ENCODE measurements at places on chromosomes 5 and 9. TPM values are rescaled to one million over a fixed set of nuclear protein-coding genes. Genes with fewer than 3 reads are reported as not detected.

Gene ENTREP1
- total RNA-seq: not detected

Gene NUTM2G
- total RNA-seq: not detected

Gene PFN3
- total RNA-seq: not detected

Gene DRD1
- total RNA-seq: not detected

Gene SH3RF2
- total RNA-seq: 0.12 TPM

Gene TCERG1
- 93.3 TPM for total RNA-seq

Gene HTR1A
- total RNA-seq: not detected

Gene BARHL1
- total RNA-seq: not detected

Gene TCF7
- 65.6 TPM for total RNA-seq

Gene SPATA31E1
- total RNA-seq: not detected

Gene UGT3A2
- total RNA-seq: not detected

DNA sequence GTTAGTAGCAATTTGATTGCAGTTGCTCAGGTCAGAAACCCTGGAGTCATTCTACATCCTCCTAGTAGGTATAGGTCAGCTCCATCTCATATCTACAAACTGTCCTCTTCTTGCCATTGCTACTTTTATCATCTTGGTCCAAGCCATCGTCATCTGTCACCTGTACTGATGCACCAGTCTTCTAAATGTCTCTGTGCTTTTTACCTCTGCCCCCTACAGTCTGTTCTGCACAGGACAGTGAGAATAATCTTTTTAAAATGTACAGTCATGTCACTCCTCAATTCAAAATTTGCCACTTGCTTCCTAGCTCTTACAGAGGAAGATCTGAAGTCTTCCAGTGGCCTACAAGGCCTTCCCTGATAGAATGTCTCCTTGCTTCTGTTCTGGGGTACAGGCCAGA, 6.8 kb downstream of the NNT start:
- no peak for DNase-seq
- no peaks in the 10 kb centered on the region for H3K27me3 ChIP-seq
- no peak overlapping the region for H3K4me3 ChIP-seq
- peaks cover 41% of the 10 kb centered on the region for H3K36me3 ChIP-seq
- no peak overlapping the region for H3K27ac ChIP-seq

- H3K27me3 ChIP-seq: peaks cover 8% of the 10 kb centered on the region
- no peaks in the 10 kb centered on the region for H3K4me1 ChIP-seq
- H3K27ac ChIP-seq: no peak overlapping the region
- DNase-seq: no peak
- no peak overlapping the region for H3K4me3 ChIP-seq
- H3K36me3 ChIP-seq: no peaks in the 10 kb centered on the region
Observed at GRCh38 chr9:70079417-70080037, 35.9 kb downstream of the MAMDC2 start.

DNA sequence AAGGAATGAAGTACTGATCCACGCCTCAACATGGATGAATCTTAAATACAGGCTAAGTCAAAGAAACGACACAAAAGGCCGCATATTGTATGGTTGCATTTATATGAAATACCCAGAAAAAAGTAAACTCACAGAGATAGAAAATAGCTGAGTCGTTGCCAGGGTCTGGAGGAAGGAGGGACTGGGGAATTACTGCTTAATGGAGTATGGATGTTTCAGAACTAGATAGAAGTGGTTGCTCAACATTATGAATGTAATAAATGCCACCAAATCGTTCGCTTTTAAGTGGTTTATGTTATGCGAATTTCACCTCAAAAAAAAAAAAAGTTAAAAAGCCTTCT, 784 bp upstream of the MSANTD3 start:
- peaks cover 3% of the 10 kb centered on the region for H3K36me3 ChIP-seq
- H3K27me3 ChIP-seq: peaks cover 3% of the 10 kb centered on the region
- peak overlapping the region; percentile 82 for H3K27ac ChIP-seq
- no peak for DNase-seq
- peak overlapping the region; percentile 79 for H3K4me3 ChIP-seq

GRCh38 chr9:28735738-28736342, 1162.6 kb upstream of the C9orf72 start:
- no peaks in the 10 kb centered on the region for H3K36me3 ChIP-seq
- H3K4me1 ChIP-seq: no peaks in the 10 kb centered on the region
- DNase-seq: no peak
- H3K27ac ChIP-seq: no peak overlapping the region
- no peak overlapping the region for H3K4me3 ChIP-seq
- no peaks in the 10 kb centered on the region for H3K27me3 ChIP-seq

DNA sequence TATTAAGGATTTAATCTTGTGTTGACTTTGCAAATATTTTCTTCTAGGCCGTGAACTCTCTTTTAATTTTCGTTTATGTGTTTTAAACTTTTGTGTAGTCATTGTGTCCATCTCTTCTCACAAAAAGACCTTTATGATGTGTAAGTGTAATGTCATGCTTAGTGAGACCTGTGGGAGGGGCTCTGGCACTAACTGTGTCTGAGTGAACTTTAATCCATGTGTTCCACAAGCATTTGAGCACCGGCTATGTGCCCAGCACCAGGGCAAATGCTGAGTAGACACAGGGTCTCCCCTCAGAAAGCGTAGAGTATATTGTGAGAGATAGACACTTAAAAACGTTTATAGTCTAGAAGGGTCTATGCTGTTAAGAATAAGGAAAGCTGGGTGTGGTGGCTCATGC, 272.6 kb upstream of the TUT7 start:
- no peak overlapping the region for H3K27ac ChIP-seq
- H3K4me3 ChIP-seq: no peak overlapping the region
- H3K27me3 ChIP-seq: no peaks in the 10 kb centered on the region
- H3K4me1 ChIP-seq: no peaks in the 10 kb centered on the region

DNA sequence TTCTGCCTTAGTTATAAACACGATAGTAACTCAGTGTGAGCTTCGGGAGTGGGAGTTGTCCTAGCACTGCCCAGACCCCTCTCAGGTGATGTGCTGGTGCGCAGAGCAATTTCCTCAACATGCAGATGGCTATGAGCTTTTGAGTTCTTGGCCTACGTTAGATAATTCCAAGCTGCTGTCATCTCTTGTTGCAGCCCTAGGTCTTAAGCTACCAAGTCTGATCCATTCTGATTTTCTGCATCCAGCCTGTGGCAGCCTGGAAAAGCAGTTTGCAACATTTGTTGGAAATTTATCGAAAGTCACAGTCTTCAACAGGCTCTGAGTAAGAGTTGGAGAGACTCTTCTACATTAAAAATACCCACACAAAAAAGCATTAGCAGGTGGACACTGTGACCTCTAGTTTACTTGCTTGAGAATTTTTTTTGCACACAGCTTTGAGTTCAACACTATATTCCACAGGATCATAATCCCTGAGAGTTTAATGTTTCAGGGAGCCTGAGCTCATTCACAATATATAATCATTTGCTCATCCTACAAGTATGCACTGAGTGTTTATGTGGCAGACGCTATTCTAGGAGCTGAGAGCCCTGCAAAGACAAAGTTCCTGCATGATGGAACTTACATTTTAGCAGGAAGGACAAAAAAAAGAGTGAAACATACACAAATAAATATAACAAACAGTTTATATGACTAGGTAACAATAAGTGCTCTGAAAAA, 91.6 kb downstream of the UBE2QL1 start:
- H3K27ac ChIP-seq: no peak overlapping the region
- no peaks in the 10 kb centered on the region for H3K4me1 ChIP-seq
- no peak for DNase-seq
- no peaks in the 10 kb centered on the region for H3K36me3 ChIP-seq

DNA sequence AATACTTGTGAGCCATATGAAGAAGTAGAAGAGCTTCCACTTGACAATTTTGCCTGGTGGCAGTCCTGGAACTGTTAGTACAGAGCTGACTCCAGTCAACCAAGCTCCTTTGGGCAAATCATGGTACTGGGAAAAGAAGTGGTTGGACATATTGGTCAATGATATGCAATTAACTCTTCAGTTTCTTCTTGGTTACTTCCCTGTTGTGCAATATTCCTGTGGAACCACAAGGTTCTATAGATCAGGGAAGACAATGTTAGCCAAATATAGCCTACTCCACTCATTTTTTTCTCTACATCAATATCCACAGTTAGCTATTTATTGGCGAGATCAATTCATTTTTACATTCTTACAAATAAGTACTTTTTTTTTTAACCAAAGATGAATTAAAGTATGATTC, 14.4 kb upstream of the GDA start:
- H3K27me3 ChIP-seq: peaks cover 2% of the 10 kb centered on the region
- no peaks in the 10 kb centered on the region for H3K36me3 ChIP-seq
- no peak overlapping the region for H3K27ac ChIP-seq
- H3K4me3 ChIP-seq: no peak overlapping the region

DNA sequence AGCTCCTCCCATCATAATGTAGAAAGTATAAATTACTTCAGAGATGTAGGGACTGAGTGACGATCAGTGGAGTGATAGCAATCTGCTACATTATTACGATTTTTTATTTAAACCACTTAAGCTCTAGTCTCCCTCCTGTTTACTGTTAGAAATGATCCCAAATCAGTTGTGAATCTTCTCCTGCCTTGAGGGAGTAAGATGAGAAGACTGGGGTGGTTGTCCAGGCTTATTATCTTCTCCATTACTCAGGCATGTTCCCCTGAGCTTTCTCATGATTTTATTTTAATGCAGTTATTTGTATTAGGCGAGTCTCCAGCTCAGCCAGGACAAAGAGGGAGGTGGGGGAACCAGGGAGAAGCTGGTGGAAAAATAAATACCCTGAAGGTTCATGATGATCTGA, 48.2 kb upstream of the CTNNA1 start:
- H3K27me3 ChIP-seq: peaks cover 51% of the 10 kb centered on the region
- no peak overlapping the region for H3K27ac ChIP-seq
- no peaks in the 10 kb centered on the region for H3K4me1 ChIP-seq
- H3K36me3 ChIP-seq: no peaks in the 10 kb centered on the region

GRCh38 chr9:137138058-137138721, 764 bp upstream of the GRIN1 start:
- no peak overlapping the region for H3K27ac ChIP-seq
- H3K4me1 ChIP-seq: no peaks in the 10 kb centered on the region
- H3K36me3 ChIP-seq: no peaks in the 10 kb centered on the region

DNA sequence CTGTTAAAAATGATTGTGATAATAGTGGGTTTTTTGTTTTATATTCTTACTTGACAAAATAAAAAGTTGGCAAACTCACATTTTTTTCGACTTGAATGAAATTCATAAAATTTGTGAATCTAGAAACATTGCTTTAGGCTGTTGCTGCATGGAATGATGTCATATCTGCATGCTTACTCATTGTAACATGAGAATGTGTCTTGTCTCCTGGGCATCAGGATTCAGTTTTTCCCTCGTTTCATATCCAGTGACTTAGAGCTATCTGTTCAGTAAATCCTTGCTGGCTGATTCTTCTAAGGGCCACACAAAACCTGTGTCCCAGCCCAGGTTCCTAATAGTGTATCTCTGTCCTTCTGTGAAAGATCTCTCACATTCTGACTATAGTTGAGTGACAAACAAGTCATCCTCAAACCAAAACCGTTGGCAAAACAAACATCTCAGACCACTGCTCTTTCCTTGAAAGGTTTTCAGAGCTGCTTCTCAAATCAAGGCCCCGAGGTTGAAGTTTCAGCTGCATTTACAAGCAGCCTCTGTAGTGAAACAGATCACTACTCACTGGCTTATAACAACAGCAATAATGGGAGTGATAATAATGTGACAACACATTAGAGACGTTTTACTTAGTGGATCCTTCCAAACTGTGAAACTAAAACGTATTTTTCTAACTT, 95.0 kb downstream of the NPR3 start:
- H3K36me3 ChIP-seq: no peaks in the 10 kb centered on the region
- no peak for DNase-seq
- H3K4me3 ChIP-seq: no peak overlapping the region
- no peaks in the 10 kb centered on the region for H3K4me1 ChIP-seq
- no peak overlapping the region for H3K27ac ChIP-seq

DNA sequence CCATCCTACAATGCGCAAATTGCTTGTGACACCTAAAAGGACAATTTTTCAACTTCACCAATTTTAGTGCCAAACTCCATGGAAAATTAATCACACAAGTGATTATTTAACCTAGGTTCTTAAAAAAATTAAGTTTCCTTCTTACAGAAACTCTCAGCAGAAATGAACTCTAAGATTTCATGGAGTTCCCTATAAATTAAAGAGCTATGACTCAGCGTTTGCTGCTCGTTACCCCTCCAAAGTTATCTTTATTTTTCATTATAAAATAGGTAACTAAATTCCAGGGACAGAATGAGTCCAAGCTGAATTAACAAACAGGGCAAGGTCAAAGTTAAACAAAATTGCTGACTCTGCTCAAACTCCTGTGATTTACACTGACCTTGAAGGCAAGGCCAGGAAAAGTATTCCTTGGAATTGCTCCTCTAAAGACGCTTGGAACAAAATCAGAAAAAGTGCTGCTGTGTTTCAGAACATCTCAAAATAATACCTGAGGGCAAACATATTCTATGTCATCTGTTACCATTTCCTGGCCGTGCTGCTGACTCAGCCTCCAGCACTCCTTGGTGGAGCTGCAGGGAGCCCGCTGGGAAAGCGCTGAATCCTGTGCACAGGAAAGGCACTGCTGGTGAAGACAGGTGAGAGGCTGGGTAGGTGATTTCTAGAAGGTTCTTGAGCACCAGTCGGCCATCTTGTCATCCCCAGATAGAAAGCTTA, 2.5 kb upstream of the CMBL start:
- no peak overlapping the region for H3K27ac ChIP-seq
- DNase-seq: no peak
- no peak overlapping the region for H3K4me3 ChIP-seq
- peaks cover 15% of the 10 kb centered on the region for H3K4me1 ChIP-seq
- no peaks in the 10 kb centered on the region for H3K36me3 ChIP-seq

DNA sequence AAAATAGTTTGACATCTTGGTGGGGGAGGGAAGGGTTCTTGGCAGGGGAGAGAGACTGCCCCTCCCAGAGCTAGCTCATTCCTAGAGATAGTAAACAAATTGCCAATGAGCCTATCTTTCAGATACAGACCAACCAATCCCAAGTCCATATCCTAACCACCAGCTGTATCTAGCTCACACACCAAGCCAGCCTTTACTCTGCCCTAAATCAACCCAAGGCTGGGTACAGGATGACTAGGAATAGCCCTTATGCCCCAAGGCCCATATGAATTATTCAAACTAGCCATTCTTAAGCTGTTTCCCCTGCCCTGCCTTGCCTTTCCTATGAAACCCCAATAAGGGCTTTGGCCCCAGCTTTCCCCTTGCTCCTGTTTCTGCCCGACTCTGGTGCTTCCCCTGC, 281.3 kb upstream of the PANK3 start:
- H3K27me3 ChIP-seq: peaks cover 6% of the 10 kb centered on the region
- no peak for DNase-seq
- no peak overlapping the region for H3K4me3 ChIP-seq
- no peak overlapping the region for H3K27ac ChIP-seq

DNA sequence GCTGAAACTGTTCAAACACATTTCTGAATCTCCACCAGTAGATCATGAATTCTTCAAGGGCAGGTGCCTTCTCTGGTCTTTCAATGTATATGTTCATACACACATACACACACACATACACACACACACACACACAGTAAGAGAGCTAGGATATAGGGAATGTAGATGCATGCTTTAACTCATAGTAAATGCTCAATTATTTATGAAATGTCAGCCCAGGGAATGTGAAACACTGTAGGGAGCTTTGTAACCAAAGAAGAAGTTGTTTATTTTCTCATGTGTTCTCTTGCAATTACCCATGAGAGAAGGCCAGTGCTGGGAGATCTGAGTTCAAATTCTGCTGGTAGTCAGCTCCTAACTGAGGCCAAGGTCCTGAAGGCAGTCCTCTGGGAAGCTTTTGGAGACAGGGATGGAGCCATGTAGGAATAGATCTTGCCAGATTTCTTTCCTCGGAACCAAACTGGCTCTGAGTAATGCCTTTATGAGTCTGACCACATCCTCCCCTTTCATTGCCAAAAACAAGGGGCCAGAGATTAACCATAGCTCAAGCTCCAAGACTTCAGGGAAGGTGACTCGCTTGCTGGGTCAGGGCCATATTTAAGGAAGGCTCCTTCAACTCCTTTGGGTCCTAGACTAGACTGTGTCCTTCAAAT, 487.0 kb upstream of the TNC start:
- H3K27me3 ChIP-seq: peaks cover 8% of the 10 kb centered on the region
- H3K36me3 ChIP-seq: no peaks in the 10 kb centered on the region
- no peak overlapping the region for H3K4me3 ChIP-seq
- no peak overlapping the region for H3K27ac ChIP-seq
- H3K4me1 ChIP-seq: no peaks in the 10 kb centered on the region

All from activated CD4-positive, alpha-beta memory T cell treated with anti-CD3 and anti-CD28 coated beads for 36 hours (primary cell).